Stimulated activated CD8-positive, alpha-beta memory T cell treated with anti-CD3 and anti-CD28 coated beads, Interleukin-7, amount 100 ng/mL, for 1 hour (primary cell): ENCODE measurements at places on chromosomes 3 and 15.

GRCh38 chr15:85671156-85671555 is 123.6 kb downstream of the KLHL25 start:
- DNase-seq = no peak

- DNase-seq = no peak
Measured at GRCh38 chr15:90261811-90262210, 3.7 kb upstream of the NGRN start.

DNA sequence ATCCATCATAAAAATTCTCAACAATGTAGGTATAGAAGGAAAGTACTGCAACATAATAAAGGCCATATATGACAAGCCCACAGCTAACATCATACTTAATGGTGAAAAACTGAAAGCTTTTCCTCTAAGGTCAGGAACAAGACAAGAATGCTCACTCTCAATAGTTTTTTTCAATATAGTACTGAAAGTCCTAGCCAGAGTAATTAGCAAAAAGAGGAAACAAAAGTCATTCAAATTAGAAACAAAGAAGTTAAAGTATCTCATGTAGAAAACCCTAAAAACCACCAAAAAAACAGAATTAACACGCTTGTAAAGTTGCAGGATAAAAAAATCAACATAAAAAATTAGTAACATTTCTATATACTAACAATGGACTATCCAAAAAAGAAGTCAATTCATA is 61.8 kb downstream of the MYH15 start:
- DNase-seq = no peak

DNA sequence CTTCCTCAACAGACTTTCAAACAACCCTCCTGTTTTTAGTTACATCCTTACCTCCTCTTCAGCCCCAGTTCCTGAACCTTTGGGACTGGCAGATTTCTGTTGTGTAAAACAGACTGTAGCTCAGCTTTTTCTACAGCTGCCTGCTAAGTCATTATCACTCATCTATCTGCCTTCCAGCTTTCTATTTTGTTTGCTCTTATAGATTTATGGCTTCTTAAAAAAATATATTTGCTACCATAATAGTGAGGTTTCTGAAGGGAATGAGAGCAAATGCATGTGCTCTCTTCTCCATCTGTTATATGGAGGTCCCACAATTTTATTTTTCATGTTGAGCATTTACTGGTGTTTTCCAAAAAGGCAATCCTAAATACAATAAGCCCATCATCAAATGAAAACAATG is 18.2 kb upstream of the GJD2 start:
- DNase-seq = no peak
